Stimulated activated CD4-positive, alpha-beta T cell treated with anti-CD3 and anti-CD28 coated beads, Interleukin-15, amount 100 ng/mL, for 48 hours (primary cell): ENCODE measurements at places on chromosomes 3 and 15.
A peak's percentile ranks its signal among the peaks of the same experiment; 100 is the strongest.

- DNase-seq: no peak
These were observed 7.0 kb upstream of the BMF start for GRCh38 chr15:40115670-40116093.

DNA sequence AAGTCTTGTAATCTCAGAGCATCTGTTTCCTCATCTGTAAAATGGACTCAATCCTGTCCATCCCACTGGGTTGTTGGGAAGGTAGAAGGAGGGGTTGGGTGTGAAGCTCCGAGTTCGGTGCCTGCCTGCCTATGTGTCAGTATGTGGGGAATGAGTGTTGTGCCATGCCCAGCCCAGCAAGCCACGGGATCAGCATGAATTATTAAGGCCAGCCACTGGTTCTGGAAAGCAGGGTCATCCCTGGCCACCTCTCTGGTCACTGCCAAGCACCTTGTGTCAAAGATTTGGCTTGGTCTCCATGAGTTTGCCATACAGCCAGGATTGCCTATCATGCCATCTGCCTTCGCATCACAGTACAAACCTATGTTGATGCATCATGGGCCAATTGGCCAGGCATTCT, 11.5 kb downstream of the TM6SF1 start:
- DNase-seq: no peak

DNA sequence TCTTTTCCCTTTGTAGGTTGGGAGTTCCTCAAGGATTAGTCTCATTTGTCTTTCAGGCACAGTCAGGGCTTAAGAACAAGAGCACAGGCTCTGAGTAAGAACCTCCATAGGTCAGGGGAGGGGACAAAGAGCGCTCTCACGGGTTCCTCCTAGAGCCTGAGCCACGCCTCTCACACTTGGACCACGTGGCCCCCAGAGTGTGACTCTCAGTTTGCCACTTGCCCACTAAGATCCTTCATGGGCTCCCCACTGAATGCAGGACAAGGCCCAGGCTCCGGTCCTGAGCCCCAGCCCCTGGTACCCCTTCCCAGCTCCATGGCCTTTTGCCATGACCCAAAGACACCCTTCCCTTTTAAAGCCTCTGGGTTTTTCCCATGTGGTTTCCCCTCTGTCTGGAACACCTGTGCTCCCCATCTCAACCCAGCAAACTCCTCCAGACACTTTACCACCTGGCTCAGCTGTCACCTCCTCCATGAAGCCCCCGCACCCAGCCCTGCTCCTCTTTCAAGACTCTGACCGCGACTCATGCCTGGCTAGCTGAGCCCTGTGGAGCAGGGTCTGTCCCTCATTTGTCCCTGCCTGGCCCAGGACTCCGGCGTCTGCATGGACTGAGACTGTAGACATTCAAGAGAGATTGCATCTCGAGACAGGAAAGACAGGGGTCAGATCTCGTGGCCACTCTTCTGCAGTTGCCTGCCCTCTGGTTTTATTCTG, 32.7 kb downstream of the IQSEC1 start:
- DNase-seq: peak; percentile 22

- DNase-seq: no peak
These were observed 234.2 kb upstream of the UMPS start for GRCh38 chr3:124496061-124496460.

DNA sequence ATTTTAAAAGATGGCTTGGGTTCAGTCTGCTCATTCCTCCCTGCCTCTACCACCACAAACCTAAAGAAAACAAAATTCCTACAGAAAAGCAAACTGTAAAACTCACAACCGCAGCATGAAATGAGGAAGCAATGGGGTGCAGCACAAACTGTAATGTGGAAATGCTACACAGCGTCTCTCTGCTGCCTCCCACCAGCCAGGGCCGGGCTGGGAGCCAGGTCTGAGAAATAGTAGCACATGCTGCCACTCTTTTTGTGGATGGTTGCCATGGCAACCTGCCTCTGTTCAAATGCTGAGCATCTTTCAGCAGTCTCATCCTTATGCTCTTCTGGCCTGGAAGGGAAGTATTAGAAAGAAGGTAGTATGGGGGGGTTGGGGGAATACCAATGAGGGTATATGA, 55.4 kb downstream of the EOMES start:
- DNase-seq: no peak

- peak; percentile 18 for DNase-seq
These were observed 433.8 kb upstream of the SUCLG2 start for GRCh38 chr3:68088216-68088615.

DNA sequence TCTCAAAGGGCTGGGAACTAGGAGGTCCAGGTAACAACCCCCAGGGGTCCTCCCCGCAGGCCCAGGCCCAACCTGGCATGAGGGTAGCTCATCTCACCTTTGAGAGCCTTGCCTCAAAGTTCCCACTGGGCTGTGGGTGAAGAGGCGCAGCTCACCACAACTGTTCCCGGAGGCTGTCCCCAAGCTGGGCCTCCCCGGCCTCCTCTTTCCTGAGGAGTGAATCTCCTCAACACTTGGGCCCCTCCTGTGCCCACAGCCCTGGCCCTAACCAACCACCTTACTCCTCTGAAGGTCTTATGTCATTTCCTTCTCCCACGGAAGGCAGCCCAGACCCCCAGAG, 27.5 kb upstream of the CORO2B start:
- no peak for DNase-seq

- peak; percentile 92 for DNase-seq
These were observed 5.2 kb downstream of the LINS1 start for GRCh38 chr15:100596792-100597191.

- DNase-seq: no peak
These were observed 141.4 kb downstream of the TP63 start for GRCh38 chr3:189772584-189772983.

DNA sequence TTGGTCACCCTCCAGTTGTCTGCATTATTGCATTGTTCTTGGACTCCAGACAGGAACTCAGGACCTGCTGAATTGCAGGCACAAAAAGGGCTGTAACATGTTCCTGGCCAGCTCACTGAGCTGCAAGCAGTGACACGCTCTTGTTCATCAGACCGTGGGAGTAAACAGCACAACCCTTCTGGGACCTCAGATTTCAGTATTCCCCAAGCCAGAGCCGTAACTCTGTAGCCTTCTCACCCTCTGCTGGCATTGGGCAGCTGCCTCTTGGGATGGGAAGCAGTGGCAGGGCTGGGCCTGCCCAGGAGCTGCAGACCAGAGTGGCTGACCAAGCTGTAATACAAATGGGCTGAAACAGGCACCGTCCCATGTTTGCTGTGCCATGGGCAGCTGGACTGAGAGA, 607.1 kb upstream of the BCHE start:
- no peak for DNase-seq

DNA sequence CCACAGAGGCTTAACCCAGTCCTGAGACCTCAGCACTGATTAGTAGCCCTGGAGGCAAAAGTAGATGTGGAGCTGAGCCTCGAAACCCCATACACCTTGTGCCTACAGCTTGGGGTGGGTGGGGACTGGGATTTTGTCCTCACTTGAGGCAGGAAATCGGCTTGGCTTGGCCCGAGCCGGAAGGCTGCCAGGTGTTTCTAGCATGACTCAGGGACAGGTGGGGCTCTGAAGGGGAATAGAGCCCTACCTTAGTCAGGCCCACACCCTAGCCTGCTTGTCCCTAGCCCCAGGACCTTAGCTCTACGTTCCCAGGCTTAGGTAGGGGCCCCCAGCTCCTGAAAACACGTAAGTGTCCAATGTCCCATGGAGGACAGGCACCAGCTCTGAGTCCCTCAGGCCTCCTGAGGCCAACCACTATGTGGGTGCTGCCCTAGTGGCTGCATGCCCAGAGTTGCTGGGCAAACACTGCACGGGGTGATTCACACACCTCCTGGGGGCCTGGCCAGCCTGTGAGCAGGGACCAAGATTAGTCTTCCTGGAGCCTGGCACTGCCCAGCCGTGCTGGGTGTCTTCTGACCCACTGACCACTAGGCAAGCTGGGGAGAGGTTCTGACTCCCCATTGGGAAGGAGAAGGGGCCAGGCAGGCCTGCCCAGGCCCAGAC, 3.1 kb downstream of the MST1R start:
- no peak for DNase-seq

DNA sequence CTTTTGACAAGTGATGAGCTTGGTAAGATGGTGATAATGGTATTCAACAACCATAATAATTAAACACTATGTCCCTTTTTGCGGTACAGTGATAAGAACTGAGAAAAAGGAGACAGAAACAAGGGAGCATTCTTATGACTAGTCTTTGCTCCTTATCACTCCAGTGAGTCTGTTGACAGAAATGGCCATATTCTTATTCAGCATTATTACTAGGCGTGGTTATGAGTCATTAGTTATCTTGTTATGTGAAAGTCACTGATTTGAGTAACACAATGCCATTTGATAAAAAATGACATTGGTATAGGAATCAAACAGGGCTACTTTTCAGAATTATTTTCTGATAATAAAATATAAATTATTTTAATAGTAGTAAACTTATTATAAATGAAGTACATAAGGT, 193.5 kb downstream of the C3orf38 start:
- DNase-seq: no peak

GRCh38 chr3:141825216-141826011, 51.0 kb upstream of the ATP1B3 start:
- DNase-seq: no peak

GRCh38 chr15:66982250-66982649, 83.2 kb upstream of the SMAD3 start:
- DNase-seq: no peak

DNA sequence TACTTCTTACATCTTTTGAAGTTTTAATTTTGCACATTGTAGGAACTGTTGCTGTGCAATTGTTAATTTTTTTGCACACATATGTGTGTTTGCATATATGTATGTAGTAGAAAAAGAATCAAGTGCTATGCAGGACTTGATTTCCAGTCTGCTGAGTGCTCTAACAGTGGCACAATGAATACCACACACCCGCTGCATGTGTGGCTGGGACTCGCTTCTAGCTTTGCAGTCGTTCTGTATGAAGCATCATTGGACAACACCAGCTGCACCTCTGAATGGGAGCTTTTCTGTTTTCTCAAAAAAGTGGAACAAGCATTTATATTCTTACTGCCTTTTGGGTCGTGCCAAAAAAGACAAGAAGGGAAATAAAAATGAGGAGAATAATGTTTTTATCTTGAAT, 564.7 kb downstream of the FOXP1 start:
- no peak for DNase-seq

DNA sequence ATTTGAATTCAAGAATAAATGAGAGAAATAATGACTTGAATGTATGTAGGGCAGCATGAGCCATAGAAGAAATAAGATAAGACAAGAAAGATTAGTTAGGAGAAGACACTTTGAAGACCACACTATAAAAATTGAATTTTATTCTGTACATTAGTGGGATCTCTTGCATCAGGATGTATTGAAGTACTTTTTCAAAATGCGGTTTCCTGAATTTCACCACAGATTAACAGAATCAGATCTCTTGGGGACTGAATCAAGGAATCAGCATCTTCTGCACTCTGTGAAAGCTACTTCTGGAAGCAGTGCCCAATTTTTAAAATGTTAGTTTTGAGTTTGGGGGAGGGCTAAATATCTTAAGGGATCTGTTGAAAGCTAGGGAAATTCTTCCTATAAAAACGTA, 763.9 kb upstream of the GOLIM4 start:
- DNase-seq: no peak

DNA sequence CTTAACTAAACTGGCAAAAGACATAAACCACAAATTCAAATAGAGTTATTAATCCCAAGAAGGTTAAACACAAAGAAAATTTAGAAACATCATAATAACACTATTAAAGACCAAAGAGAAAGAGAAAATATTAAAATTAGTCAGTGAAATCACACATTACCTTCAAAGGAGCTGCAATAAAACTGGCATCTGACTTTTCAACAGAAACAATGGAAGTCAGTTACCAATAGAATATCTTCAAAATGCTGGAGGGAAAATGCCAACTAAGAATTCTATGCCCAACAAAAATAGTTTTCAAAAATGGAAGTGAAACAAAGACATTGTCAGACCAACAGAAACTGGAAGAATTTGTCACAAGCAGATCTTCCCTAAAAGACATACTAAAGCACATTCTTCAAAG, 68.7 kb upstream of the RNF7 start:
- DNase-seq: no peak

- DNase-seq: no peak
These were observed 43.1 kb downstream of the PDE8A start for GRCh38 chr15:85024509-85025336.

DNA sequence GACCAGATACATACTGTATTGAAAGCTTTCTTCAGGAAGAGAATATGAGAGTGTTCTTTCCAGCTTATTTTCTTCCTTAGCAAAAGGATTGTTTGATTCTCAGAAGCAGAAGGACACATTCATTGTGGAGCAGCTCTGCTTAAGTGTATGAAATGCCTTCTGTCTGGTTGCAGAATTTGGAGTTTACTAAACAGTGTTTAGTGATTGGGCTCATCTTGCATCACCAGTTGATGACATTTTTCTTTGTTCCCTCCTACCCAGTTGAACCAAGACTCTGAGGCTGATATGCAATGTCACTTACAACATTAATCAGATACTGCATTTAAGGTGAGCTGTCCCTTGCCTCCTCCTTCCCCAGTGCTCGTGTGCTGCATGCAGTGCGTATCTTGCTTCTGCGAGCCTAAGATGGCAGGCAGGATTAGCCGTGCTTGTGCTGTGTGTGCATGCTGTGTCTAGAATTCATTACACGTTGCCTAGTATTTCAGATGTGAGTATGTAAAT, 18.4 kb downstream of the ZBTB38 start:
- no peak for DNase-seq

DNA sequence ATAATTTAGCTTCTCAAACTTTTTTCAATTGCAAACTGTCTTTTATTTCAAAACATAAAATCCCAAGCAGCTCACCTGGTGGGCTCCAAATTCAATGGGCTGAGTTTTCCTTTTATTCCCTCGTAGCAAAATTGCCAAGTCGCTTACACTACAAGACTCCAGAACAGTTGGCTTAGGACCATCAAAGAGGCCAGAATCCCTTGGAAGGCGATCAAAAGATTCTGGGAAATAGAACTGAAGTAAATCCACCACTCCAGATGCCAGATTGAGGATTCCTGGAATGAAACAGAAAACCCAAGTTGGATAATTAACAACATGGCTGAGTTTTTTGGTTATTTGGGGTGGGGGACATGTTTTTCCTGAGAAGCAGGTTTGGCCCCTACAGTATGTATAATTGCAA, 87.7 kb upstream of the DCLK3 start:
- DNase-seq: no peak

DNA sequence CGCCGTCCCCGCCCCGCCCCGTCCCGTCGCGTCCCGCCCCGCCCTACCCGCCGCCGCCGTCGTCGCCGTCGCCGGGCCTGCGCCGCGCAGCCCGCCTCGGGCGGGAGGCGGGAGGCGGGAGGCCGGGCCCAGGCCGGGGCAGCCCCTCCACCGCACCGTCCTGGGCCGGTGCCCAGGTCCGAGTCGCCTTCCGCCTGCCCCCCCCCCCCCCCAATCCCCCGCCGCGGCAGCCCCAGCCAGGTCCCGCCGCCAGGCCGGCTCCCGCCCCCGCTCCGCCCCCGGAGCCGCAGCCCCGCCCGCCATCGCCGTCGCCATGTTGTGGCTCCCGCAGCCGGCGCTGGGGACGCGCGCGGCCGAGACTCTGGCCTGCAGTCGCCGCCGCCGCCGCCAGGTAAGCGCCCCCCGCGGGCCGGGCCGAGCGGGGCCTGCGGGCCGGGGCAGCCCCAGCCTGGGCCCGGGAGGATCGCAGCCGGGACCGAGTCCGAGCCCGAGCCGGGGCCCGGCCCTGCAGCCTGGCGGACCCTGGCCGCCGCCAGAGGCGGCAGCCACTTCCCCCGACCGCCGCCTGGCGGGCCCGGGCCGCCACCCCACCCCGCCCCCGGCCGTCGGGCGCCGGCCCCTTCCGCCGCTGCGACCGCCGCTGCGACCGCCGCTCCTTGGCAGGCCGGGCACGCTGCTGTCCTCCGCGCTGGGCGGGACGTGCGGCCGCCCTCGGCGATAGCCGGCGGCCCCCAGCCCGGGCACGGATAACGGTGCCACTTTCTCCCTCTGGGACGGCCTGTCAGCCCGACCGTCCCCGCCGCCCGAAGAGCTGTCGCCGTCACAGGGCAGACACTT, at the start of gene ZNF592:
ZNF592 (plus strand) TSS at position 319 of the 837 bp plus-strand sequence. CDS start 34,084 bp downstream, outside the sequence.
- DNase-seq: peak; percentile 64
